ENCODE measurements at places on chromosomes 5 and 9.

GRCh38 chr9:129436751-129437625, 183.9 kb downstream of the C9orf50 start:
- DNase-seq = peak; percentile 19

DNA sequence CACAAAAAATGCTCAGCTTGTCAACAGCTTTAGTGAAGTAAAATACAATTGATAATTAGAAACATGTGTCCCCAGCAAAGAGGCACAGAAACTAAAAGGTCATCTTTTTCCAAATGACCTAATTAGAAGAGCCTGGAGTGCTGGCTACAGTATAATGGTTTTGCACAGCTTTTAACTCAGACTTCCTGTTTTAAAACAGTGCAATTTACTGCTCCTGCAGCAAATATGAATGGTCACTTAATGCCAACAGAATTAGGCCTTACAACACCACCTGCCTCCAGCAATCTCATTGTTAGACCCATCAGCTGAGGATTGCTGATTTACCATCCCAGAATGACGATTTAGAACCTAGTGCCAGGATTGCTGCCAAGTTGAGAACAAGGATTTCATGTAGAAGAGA, 239.3 kb downstream of the CETN3 start:
- no peak for DNase-seq

DNA sequence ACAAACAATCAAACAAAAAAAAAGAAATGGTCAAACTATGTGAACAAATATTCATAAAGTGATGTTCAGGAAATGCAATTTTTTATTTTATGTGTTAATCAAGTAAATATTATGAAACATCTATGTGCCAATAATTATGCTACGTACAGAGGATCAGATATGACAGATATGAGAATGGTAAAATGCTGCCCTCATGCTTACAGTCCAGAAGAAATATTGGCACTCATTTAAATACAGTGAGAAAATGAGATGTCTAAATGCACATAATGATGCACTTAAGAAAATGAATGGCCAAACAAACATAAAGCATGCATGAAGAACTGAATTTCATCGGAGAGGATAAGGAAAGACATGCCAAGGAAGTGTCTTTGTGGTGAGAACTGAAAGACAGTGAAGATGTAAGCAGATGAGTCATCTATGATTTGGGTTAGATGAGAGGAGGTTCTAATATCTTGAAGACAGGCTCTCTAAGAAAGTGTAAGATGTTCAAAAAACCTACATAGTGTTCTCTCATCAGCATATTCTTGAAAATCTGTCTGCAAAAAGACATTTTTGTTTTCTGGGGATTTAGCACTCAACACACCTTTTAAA, 1231.1 kb upstream of the ACO1 start:
- no peak for DNase-seq

DNA sequence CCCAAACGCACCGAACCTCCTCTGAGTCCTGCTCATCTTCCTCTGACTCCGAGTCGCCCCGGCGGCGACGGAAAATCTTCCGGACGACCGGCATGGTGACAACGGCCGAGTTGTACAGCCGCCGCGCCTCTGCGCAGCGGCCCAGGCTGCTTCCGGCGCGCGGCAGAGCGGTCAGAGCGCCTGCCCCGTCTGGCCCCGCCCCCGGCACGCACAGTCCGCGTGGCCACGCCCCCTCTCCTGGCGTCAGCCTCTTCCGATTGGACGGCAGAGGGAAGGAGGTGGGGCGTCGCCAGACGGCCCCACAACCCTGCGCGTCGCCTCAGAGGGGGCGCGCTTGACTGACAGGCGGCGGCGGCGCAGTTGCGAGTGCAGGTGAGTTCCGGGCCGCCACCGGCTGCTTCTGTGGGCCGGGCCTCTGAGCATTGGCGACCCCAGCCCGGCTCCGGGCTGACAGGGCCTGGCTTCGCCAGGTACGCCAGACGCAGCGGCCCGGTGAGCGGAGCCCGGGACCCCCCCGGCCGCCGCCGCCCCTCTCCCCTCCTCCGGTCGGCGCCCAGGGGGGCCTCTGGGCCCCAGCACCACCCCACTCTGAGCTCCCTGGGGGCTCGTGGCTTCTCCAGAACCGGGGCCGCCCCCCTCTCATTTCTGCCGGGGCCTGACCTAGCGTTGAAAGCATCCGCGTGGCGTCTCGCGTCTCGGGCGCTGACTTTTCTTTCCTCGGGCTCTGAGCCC, at the start of the genes C9orf78 and USP20:
Gene C9orf78 (minus strand): TSS at position 148 of the 732 bp plus-strand sequence. CDS start 54 bp downstream, at position 94.
Gene USP20 (plus strand): TSS at position 331 of the 732 bp plus-strand sequence. CDS start 17,098 bp downstream, outside the sequence.
- DNase-seq = peak; percentile 97

DNA sequence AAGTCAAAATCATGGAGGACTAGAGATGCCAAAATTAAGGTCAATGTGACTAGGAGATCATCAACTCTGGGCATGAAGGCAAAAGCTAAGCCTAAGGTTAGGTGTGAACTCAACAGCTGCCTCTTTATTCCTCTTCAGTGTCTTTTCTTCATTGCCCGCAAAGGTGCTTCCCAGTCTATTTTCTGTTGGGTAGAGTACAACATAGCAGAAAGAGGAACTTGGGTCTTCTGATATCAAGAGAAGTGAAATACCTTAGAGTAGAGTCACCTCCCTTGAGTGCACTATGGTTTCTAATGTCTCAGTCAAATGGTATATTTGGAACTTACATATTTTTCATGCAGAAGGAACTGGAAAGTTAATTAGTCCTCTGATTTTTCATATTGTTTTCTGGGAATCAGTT, 122.5 kb upstream of the GRIN3A start:
- DNase-seq = no peak

DNA sequence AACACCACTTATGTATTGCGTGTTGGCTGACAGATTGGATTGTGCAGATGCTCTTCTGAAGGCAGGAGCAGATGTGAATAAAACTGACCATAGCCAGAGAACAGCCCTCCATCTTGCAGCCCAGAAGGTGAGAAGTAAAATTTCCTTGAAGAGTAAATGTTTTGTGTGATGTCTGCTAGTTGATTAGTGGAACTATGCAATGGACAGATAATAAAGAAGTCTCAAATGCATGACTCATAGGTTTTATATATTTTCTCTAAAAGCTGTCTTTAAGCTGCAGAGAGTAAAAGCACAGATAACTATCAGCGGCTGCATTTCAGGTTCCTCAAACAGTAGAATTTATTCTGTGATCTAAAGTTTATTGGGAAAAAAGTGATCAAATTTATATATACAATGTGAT, 27.4 kb downstream of the INVS start:
- no peak for DNase-seq

GRCh38 chr9:115944166-115944948, 209.2 kb upstream of the PAPPA start:
- DNase-seq = no peak

DNA sequence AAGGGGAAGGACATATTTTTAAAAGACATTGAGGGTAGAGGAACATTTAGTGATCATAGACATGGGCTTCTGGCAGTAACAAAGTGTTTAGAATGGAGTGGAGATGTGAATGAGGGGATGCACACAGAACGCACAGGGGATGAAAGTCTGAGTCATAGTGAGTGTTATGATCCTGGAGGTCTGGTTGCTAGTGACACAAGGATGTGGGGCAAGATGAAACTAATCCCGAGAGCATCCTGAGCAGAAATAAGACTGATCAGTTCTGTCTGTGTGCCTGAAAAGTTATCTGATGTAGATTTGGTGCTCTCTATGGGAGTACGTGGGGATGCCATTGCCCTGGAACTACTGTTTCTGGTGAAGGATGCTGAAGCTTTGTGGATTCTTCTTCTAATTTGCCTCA, 141.1 kb downstream of the CHSY3 start:
- no peak for DNase-seq

DNA sequence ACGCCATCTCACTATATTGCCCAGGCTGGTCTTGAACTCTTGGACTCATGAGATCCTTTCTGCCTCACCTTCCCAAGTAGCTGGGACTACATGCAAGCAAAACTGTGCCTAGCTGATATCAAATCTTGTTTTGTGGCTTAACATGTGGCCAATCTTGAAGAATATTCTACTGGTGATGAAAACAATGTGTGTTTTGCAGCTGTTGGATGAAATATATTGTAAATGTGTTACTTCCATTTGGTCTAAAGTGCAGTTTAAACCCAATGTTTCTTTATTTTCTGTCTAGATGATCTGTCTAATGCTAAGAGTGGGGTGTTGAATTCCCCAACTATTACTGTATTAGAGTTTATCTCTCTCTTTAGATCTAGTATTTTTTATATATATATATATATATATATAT, 73.1 kb downstream of the RNF130 start:
- DNase-seq = no peak

- DNase-seq = no peak
These were observed 273.1 kb downstream of the KIAA0825 start for GRCh38 chr5:94345257-94345656.

DNA sequence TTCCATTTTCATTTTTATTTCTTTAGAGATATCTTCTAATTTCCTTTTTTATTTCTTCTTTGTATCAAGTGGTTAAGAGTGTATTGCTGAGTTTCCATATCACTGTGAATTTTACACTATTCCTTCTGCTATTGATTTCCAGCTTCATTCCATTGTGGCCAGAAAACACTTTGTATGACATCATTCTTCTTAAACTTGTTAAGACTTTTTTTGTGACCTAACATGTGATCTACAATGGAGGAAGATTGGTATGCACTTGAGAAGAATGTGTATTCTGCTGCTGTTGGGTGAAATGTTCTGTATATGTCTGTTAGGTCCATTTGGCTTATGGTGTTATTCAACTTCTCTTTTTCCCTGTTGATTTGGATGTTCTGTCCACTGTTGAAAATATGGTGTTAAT, 274.2 kb upstream of the PUM3 start:
- DNase-seq = no peak

DNA sequence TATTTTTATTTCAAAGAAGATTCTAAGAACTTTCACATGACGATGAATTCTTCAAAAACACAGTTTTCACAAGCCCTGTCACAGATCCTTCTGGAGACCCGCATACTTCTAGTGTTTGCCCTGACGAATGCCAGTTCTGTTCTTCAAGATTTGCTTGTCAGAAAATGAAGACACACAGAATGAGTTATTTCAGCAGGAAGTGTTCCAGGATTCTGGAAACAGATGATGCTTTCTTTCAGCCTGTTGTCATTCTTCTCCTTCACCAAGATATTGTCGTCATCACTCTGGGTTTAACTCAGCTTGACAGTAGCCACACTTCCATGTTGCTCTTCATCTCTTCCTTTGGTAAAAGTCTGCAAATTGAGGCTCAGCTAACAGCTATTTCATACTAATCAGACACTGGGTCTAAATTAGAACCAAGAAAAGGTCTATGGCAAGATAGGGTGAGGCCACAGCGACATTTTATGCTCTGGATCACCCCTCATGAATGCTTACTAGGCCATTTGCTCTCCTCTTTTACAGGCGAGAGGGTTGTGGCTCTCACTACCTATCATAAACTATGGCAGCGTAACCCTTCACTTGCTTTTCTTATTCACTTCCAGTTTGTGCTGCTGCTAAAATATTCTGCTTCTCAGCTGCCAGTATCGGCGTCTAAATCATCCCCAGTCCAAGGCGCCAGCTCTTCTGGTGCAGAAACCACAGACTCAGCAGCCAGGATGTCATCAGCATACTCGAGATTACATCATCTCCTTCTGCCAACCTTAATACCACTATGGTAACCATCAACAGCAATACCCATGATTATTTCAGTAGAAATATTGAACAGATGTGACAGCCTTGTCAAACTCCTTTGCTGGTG, 159.6 kb upstream of the TBCA start:
- DNase-seq = peak; percentile 42

- no peak for DNase-seq
These were observed 97.4 kb downstream of the FBXO4 start for GRCh38 chr5:42022383-42022972.

DNA sequence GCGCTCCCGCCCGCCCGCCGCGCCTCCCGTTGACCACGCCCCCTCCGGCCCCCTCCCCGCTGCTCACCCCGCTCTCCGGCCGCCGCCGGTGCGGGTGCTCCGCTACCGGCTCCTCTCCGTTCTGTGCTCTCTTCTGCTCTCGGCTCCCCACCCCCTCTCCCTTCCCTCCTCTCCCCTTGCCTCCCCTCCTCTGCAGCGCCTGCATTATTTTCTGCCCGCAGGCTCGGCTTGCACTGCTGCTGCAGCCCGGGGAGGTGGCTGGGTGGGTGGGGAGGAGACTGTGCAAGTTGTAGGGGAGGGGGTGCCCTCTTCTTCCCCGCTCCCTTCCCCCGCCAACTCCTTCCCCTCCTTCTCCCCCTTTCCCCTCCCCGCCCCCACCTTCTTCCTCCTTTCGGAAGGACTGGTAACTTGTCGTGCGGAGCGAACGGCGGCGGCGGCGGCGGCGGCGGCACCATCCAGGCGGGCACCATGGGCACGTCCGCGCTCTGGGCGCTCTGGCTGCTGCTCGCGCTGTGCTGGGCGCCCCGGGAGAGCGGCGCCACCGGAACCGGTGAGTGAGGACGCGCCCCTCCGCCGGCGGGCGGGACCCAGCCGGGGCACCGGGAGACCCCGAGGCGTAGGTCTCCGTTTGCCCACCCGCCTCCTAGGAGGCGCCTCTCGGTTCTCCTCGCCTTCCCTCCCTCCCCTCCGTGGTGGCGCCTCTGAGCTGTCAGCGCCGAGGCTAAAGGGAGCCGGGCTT, at the start of gene VLDLR:
Gene VLDLR (plus strand): TSS at position 66 of the 739 bp plus-strand sequence. CDS start 403 bp downstream, at position 469.
- DNase-seq = no peak

- no peak for DNase-seq
These were observed 244.9 kb upstream of the IRX1 start for GRCh38 chr5:3350781-3351180.
